ENCODE measurements at places on chromosomes 1 and 21.

DNA sequence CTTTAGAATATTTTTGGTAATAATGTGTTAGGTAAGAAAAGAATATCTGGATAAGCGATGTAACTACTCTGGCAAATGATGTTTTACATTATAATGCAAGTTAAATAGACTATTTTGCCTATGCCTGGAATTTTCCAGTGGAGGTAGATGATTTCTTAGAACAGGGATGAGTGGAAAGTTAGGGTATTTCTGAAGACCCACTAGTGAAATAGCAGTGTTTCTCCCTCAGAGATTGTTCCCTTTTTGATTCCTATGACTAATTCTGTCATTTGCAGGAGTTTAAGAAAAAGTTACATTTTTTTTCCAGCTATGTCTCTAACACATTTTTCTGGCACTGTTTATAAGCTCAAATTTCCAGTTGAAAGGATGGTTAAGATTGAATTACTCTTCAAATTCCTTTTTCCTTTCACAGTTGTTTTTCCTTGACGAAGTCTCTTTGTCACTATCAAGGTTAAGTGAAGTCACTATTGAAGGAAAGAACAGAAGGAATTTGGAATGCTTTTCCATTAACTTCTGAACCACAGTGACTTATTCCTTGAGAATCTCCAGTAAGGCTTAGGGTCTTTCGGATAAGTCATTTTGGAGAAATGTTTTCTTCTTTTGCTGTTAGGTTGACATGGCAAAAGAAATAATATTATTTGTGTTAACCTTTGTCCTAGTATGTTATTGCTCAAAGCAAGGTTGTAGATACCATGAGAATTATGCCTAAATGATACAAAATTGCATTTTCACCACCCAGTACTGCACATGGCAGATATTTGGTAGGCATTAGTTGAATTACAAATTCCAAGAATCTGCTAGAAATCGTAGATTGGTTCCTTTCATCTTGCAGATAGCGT, 42.9 kb upstream of the ZNF326 start:
- DNase-seq, result no peak

GRCh38 chr1:193185901-193186731, at the start of gene B3GALT2:
Gene B3GALT2, minus strand, starts transcription at chr1:193186613. Its CDS starts 5,051 bp downstream, at chr1:193181562.
- DNase-seq, result no peak

DNA sequence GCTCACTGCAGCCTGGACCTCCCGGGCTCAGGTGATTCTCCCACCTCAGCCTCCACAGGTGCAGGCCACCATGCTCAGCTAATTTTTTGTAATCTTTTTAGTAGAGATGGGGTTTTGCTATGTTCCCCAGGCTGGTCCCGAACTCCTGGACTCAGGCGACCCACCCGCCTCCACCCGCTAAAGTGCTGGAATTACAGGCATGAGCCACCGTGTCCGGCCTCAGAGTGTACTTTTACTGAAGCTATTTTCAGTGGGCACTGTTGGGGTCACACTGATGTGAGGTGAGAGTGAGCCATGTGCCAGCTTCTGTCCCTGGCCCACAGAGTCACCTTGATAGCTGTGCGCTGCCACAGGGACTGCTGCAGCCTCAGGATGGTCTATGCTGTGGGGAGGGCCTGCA, 25.3 kb upstream of the HHAT start:
- no peak for DNase-seq

- no peak for DNase-seq
Measured at GRCh38 chr1:98035602-98036002, 114.8 kb upstream of the DPYD start.

DNA sequence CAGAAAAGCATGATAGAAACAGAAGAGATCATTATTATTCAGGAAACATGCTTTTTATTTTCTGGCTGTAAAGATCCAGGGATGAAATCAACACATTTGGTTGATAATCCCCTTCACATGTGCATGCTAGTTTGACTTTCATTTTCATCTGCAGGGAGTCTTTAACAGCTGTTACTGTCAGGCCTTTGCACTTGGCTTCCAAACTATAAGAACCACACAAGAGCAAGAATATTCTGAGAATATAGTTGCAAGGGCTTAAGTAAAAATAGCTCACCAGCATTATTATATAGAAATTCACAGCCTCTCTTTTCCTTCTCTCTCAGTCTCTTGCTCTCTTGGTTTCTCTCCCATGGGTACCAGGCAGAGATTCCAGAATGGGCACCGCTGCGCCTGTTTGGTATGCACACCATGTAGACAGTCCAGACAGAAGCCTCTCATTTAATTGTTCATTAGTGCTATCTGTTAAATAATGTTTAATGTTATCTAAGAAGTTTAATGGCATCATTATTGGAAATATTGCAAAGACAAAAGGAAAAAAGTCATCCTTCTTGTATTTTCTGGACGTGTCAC, 622.3 kb upstream of the PLXNA2 start:
- DNase-seq, result no peak

DNA sequence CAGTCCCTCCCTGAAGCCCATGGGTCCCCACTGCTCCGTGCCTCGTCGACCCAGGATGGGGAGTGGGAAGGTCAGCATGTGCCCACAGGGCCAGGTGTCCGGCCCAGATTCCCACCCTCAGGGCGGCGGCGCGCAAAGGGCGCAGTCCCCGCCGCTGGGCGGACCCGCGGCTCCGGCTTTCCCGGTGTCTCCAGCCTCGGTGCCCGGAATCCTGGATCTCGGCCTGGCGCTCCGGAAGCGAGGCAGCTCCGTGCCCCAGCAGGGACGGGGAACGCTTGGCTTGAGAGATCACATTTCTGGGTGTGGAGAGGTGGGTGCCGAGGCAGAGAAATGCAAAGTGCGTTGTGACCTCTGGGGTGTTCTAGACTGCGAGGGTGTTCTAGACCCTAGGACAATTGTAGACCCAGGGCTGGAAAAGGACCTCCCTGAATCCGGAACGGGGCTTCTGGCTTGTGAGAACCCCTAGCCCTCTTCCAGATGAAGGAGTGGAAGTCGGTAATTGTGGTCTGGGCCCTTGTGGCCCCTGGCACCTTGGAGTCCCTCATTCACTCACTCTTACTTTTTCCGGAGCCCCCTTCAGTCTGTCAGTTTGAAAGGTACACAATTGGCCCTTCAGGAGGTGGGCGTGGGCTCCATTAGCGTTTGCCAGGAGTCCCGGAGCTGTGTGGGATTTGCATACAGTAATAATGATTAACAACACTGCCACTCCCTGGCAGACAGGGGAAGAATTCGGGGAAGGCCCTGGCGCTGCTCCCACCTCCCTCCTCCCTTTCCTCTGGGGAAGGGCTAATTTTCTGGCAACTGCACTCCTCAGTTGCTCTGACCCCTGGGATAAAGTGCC, 1.6 kb upstream of the KCND3 start:
- DNase-seq, result no peak

- DNase-seq, result no peak
Measured at GRCh38 chr21:36565540-36565939, 85.6 kb upstream of the CLDN14 start.

DNA sequence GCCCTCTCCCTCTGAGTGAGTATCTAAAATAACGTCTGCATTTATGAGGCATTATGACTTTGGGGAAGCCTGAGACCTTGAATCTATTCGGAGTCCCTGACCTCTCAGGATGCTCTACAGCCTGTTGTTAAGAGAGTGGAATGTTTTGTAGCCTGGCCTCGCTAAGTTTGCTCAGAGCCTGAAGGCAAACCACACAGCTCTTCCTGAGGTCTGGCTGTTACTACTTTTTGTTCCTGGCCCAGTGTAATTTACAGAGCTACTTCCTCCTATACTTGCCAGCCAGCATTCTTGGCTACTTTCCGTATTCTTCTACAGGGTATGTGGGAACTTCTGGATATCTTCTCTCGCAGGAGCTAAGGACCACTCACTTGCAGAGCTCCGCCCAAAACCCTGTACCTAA, 3.6 kb upstream of the ZMYM4 start:
- DNase-seq, result no peak

DNA sequence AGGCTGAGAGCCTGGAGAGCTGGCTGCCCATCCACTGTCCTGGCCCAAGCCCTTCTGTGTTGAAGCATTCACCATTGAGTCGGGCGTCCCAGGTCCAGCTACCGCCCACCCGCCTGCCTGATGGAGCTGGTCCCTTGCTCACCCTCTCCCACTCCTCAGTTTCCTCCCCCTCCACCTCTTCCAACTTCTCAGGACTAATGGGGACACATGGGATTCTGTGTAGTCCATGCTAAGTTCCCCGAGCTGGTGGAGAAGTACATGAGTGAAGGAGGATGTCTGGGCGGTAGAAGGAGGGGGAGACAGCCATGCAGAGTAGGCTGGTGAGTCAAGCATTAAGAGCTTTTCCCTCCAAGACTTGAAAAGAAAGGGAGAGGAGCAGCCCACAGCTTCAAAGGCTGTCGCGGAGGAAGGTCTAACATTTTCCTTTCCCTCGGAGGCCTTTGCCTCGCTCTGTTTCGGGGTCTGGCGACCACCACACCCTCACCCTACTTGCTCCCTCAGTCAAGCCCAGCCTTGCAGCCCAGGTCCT, 561 bp downstream of the SLC26A9 start:
- DNase-seq, result no peak

DNA sequence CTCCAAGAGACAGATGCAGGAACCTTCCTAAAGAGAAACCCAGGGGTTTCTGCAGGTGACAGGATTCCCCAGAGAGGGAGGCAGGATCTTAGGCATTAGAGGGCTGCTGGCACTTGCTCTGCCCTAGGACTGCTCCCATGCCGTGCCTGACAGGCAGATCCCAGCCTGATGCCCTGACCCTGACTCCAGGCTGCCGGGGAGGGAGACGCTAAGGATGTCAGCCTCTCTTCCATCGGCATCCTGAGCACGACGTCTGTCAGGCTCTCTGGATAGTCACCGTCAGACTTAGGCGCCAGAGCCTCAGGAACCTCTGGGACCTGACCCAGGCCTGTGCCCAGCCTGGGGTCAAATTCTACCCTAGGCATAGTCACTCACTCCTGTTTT, 157.1 kb downstream of the NPHP4 start:
- no peak for DNase-seq

- no peak for DNase-seq
Measured at GRCh38 chr1:221897321-221897721, 155.4 kb upstream of the DUSP10 start.

DNA sequence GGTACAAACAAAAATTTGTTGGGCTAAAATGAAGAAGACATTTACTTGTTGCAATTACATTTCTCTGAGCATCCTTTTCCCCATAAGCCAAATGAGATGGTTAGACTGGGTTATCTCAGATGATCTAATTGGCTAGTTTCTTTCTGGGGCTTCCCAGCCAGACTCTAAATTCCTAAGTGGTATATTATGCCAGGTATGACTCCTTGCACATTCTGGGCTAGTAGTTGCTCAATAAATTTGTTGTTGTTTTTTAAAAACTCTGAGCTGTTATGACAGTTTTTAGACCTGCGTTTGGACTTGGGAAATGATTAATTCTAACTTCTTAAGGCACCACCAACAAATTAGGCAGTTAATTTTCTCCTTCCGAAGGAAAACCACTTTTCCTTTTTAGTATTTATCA, 66.1 kb downstream of the UCK2 start:
- DNase-seq, result no peak

DNA sequence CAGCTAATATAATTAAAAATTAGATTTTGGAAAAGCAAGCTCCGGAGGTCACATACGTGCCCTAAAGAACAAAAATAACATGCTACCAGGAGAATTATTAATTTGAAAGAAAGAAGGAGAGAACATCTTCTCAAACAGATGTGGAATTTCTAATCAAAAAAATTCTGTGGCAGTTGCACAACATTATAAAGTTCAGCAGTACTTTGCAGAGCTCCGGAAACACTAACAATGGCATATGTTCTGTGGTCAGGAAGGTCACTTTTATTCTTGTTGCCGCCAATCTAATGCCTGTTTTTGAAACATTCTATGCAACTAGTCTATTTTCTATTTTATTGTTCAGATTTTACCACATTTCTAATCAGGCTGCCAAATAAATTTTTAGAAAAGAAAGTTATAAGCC, 186.8 kb downstream of the SMYD3 start:
- no peak for DNase-seq

GRCh38 chr21:38196036-38196435, 60.8 kb upstream of the KCNJ15 start:
- DNase-seq, result no peak

DNA sequence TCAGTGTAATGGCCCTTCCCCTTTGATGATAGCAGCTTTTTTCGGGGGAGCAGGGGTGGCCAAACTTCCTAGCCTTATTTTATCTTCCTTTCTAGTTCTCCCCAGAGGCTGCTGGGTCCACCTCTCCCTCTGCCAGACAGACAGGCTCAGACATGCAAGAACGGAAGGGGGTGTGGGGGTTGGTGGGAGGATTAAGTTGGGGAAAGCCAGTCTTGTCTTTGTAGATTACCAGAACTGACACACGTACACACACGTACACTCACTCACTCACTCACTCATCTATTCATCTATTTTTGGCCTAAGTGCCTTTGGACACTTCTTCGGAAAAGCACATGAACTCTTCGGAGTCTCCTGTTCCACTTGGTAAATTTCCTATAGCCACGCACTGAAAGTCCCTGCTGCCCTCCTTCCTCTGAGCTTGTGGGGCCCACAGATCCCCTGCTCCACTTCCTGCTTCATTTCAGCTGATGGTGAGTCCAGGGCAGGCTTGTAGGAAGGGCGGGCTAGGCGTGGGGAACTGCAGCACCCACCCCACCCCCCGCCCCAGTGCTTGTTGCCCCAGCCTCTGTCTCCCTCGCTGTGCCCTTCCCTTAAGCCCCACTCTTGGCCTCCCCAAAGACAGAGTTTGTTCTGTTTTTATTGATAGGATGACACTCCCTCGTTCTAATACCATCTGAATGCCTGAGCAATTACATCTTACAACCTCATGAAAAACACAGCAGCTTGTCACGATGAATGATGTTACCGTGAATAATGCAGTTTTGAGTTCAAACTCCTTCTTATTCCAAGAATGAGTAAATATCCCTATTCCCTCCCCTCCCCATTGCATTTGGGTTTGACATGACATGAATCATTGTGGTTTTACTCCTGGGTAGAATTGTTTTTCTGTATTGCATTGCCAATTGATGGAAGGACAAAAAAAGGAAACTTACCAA, 60.7 kb upstream of the ATP5PO start:
- peak; percentile 15 for DNase-seq

- DNase-seq, result no peak
Measured at GRCh38 chr1:114015075-114015474, 35.8 kb downstream of the OLFML3 start.

DNA sequence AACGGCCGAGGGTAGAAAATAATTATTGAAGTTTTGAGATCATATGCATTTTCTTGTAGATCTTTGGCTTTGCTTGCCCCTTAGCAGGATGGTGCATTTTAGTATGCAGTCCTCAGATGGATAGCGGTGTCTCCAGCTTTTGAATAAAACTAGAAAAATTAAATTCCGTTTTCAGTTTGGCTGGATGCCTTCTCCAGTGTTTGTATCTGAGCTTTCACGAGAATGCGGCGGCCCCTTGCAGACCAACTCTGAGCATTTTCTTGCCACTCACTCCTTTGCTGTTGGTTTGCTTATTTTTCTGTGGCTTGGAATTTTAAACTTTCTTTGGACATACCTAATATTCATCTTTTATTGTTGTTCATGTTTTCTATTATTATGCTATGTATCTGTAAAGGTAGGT, 192.6 kb downstream of the NFIA start:
- DNase-seq, result no peak

- DNase-seq, result no peak
Measured at GRCh38 chr21:35606146-35606545, 454.2 kb downstream of the SETD4 start.

Data from T follicular helper cell (primary cell).